ENCODE measurements at places on chromosomes 5 and 9.

DNA sequence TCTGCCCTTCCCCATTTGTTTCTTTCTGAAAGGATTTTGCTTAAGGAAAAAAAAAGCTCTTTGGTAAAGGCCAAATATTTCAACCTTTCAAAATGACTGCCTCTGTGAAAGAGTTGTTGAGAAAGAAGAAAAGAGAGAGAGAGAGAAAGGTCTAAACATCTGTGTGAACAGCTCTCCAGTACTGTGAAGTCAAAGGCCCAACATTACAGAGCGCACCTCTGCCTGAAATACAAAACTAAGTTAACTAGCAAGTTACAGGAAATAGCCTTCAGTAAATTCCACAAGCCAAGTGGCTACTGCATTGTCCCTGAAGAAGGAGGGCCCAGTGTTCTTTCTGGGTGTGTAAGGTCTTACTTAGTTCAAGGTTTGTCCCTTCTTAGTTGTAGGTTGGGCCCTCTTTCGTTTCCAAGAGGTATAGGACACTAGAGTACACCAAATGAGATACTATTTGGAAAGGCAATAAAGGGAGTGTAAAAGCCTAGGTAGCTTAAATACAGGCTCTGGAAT, 104.4 kb downstream of the THBS4 start:
- no peak for DNase-seq

GRCh38 chr5:127192836-127193338, 97.7 kb upstream of the MEGF10 start:
- no peak for DNase-seq

DNA sequence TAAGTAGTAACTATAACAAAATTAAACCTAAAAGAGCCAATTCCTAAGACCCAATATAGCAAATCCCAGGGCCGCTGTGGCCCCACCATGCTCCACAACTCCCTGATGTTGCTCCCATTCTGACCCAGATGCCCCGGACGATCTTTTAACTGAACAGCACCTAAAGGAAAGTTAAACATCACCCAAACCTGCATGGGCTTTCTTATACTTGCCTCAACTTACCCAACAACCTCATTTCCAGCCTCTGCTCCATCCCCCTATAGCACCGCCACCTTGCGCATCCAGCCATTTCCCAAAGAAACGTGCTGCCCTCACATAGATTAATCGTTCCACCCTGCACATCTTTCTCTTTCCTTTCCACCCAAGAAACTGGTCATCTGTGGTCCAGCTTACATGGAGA, 54.6 kb downstream of the ZNF354C start:
- DNase-seq: no peak

DNA sequence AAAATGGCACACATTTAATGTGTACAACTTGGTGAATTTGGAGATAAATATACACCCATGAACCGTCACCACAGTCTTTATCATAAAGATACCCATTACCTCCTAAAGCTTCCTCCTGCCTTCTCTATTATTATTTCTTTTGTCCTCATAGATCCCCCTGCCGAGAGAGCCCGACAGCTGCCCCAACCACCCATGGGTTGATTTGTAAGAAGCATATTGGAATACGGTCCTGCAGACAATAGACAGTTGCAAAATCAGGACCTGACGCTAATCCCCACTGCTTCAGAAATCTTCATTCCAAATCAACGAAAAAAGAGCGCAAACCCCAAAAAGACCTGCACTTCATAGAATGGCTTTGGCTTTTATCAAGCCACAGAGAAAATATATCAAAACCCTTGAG, 697.5 kb downstream of the SEMA5A start:
- DNase-seq: no peak

DNA sequence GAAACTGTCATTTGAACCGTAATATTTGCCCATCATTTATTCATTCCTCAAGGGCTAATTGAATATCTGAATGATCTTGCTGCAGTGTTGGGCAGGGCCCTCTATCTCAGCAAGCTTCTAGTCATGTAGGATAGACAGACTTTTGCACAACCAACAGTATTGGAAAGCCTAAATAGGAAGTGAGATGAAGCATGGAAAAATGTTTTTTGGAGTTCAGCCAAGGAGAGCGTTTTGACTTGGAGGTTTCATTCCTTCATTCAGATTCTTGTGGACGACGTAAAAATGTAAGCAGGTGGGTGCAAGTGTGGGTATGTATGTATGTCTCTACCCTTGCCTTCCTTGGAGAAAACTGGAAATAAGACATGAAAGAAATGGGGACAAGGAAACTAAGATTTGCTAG, 15.5 kb downstream of the DAPK1 start:
- no peak for DNase-seq

DNA sequence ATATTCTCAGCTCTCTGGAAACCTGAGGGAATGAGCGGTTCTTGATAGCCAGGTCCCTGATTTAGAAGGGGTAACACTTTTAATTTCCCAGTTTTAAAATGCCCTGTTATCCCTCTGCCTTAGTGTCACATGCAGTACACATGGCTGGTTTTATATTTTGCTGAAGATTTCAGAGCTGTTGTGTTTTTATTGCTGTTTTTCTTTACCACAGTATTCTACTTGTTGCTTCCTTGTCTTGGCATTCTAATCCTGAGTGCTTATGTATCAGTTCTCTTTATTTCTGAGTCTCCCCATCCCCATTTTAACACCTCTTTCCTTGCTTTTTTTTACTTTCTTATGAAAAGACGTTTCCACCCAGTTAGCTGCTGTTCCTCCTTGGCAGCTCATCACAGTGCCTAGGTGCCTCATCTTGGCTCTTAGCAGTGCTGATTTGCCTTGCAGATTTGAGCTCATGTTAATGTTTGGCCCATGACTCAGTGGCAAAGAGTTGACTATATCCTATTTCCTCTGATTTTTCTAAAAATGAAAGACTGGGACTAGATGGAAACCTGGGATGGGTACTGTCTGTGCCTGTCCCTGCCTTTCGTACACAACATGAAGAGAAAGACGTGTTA, 3.7 kb downstream of the MTRR start:
- DNase-seq: no peak

- DNase-seq: no peak
Observed at GRCh38 chr5:131104169-131104808, 60.8 kb downstream of the HINT1 start.

DNA sequence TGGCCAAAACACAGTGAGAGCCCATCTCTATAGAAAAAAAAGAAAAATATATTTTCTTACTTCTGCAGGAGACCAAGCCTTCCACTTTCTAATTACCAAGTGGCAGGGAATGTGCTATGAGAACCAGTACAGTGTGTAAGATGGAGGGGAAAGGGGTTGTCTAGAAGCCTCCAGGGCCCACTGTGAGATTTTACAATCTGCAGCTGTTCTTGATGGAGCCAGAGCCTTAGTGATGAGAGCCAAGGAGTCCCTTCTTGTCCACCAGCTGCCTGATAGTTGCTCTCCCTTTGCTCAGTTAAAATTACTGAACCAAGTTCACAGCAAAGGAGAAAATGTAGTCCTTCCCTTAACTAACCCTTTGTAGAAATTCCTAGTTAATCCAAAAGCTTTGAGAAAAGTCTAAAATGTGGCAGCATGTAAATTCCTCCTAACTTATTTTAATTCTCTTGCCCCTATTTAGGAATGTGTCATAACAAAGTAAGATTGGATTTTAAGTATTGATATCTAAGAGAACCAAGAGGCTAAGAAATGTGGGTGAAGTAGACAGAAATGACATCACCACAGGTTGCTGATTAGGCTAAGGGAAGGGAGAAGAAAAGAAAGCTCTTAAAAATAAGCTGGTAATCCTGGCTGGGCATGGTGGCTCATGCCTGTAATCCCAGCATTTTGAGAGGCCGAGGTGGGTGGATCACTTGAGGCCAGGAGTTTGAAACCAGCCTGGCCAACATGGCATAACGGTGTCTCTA, 19.3 kb downstream of the SRP19 start:
- no peak for DNase-seq

DNA sequence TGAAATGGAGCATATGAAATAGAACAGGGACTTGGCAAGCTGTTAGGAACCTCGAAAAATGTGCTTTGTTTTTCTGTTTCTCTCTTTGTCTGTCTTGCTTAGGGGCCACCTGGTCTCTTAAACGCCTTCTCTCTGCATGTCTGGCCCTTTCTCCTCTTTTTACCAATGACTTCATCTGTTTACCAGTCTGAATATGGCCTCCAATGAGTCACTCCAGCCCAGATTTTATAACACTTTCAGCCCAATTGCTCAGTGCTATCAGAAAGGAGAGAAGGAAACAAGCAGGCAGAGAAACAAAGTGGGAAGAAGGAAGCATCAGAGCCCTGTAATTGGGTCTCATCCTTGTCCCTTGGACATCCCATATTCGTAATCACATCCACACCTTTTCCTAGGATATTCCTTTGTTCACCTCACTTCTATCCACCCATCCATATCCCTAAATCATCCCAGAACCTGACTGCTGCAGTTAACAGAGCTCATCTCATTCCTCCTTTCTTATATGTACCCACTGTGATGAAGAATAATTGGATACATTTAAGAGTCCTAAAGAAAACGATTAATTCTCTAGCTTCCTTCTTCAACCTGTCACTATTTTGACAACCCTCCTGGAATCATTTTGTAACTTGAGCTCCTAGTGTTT, 151.8 kb upstream of the GPR151 start:
- no peak for DNase-seq

DNA sequence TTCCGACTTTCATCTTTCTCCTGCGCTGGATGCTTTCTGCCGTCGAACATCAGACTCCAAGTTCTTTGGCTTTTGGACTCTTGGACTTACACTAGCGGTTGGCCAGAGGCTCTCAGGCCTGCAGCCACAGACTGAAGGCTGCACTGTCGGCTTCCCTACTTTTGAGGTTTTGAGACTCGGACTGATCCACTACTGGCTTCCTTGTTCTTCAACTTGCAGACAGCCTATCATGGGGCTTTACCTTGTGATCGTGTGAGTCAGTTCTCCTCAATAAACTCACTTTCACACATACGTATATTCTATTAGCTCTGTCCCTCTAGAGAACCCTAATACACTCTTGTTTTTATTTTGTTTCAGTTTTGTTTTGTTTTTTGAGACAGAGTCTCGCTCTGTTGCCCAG, 10.3 kb downstream of the FKBP15 start:
- DNase-seq: no peak

GRCh38 chr9:86589273-86589672, 235.1 kb upstream of the TUT7 start:
- DNase-seq: no peak

DNA sequence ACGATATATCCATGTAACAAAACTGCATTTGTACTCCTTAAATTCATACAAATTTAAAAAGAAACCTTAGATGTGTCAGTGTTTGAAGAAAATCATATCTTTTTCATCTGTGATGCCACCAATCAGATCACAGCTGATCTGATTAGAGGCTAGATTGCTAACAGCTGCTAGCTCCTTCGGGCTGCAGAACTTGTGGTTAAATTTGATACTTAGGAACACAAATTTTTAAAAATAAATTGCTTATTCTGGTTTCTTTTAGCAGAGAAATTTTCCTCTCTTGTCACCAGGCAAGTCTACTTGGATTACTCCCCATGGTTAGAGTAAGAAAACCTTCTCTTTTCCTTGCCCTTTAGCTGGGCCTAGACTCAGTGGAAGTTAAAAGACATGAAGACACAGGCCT, 94.6 kb upstream of the RANBP6 start:
- DNase-seq: no peak

GRCh38 chr5:90632791-90633190, 74.2 kb downstream of the ADGRV1 start:
- no peak for DNase-seq

GRCh38 chr9:134619448-134619982, 22.1 kb upstream of the COL5A1 start:
- DNase-seq: no peak

DNA sequence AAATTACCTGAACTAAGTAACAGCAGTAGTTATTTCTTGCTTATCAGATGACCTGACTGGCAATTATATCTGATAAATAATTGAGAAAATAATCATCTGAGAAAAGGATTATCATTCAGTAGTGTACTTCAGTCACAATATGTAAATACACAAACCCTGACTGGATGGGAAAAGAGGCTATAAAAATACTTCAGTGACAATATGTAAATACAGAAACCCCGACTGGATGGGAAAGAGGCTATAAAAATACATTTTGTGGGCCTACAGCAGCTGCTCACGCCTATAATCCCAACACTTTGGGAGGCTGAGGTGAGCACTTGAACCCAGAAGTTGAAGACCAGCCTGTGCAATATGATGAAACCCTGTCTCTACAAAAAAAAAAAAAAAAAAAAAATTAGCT, 11.1 kb downstream of the UBAP2 start:
- DNase-seq: no peak

DNA sequence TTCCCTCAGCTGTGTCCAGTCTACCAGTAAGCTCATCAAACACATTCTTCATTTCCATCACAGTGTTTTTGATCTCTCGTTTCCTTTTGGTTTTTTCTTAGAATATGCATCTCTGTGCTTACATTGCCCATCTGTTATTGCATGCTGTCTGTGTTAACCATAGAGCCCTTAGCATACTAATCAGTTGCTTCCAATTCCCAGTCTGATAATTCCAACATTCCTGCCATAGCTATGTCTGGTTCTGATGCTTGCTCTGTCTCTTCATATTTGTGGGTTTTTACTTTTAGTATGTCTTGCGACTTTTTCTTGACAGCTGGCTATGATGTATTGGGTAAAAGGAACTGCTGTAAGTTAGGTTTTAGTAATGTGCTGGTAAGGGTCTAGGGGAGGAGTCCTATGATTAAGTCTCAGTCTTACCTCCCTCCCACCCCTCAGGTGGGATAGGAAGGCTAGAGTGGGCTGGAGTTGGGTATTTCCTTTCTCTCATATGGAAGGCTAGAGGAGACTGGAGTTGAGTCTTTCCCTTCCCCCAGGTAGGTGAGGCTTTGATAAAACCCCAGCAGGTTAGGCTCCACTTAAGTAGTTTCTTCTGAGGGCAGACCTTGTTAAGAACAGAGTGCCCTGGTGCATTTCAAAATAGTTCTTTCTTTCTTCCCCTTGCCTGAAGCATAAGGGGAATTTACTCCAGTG, 99.1 kb upstream of the RASGRF2 start:
- DNase-seq: no peak

DNA sequence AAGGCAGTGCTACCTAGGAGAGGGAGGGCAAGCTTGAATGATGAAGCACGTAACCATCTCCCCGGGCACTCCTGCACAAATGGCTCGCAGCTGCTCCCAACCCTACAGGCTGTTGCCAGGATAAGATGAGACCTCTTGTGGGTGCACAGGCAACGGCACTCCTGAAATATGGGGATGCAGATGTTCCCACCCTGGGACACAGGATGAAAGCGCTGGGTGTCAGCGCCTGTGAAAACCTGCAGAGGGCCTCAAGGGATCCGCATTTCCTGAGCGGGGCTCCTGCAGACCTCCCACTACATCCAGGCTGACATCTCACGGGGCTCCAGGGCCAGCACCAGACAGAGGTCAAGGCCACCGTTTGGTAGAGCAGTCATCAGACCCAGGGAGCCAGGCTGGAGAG, 60.7 kb downstream of the SMIM23 start:
- DNase-seq: no peak

- no peak for DNase-seq
Observed at GRCh38 chr5:4947893-4948536, 192.1 kb upstream of the ADAMTS16 start.

DNA sequence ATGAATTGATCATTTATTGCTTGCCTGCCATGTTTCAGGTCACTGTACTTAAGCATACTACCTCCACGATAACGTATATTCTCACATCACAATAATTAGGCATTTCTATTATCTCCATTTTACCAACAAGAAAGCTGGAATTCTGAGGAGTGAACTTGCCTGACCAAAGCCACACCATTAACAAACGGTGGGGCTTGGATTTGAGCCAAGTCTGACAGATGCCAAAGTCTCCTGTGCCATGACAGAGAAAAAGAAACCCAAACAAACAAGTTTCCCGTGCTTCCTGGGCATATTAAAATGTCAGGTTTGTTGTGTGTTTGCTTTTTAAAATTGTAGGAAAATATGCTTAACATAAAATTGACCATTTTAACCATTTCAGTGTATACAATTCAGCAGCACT, 40.8 kb upstream of the KCNV2 start:
- no peak for DNase-seq

GRCh38 chr5:43302481-43302880, 10.7 kb downstream of the HMGCS1 start:
- no peak for DNase-seq
